ENCODE measurements at places on chromosomes 16 and 17. TPM values are rescaled to one million over a fixed set of nuclear protein-coding genes. Genes with fewer than 3 reads are reported as not detected.

CAVIN1 gene
- 888 TPM for total RNA-seq

HBA2 gene
- total RNA-seq: not detected

JUP gene
- 195 TPM for total RNA-seq

BIRC5 gene
- total RNA-seq: 105 TPM

IL21R gene
- 0.20 TPM for total RNA-seq

PDILT gene
- not detected for total RNA-seq

KCNJ12 gene
- 0.67 TPM for total RNA-seq

TSR3 gene
- 128 TPM for total RNA-seq

TBC1D3 gene
- total RNA-seq: not detected

RBFOX1 gene
- total RNA-seq: not detected

KRT25 gene
- total RNA-seq: not detected

ASIC2 gene
- not detected for total RNA-seq

GDPD1 gene
- total RNA-seq: 0.34 TPM

DHRS7C gene
- not detected for total RNA-seq

ALOX15 gene
- total RNA-seq: not detected

KLHL10 gene
- total RNA-seq: not detected

All from mammary microvascular endothelial cell (primary cell).